ENCODE measurements at places on chromosomes 1 and 21. TPM values are rescaled to one million over a fixed set of nuclear protein-coding genes. Genes with fewer than 3 reads are reported as not detected.

The RORC gene
- not detected for total RNA-seq

The FLG2 gene
- total RNA-seq: not detected

The LIPI gene
- not detected for total RNA-seq

The AMY2A gene
- total RNA-seq: not detected

The ATAD3C gene
- total RNA-seq: 0.44 TPM

The LCE2A gene
- not detected for total RNA-seq

The LENEP gene
- not detected for total RNA-seq

The C1orf226 gene
- 2.7 TPM for total RNA-seq

The SLAMF7 gene
- total RNA-seq: not detected

The AMY1A gene
- not detected for total RNA-seq

The SPRR4 gene
- not detected for total RNA-seq

The ZBTB8A gene
- total RNA-seq: 11.5 TPM

The CD55 gene
- 2.7 TPM for total RNA-seq

The AMY1B gene
- total RNA-seq: not detected

The IL10 gene
- not detected for total RNA-seq

The RNU1-3 gene
- total RNA-seq: 2,650 TPM

The ANGPTL3 gene
- total RNA-seq: not detected

The IPP gene
- total RNA-seq: 21.9 TPM

The CFHR1 gene
- not detected for total RNA-seq

The THEMIS2 gene
- total RNA-seq: 3.7 TPM

The CFAP57 gene
- 0.24 TPM for total RNA-seq

The FGR gene
- total RNA-seq: not detected

The HRNR gene
- not detected for total RNA-seq

The SEC16B gene
- 0.76 TPM for total RNA-seq

The NADK gene
- 75.2 TPM for total RNA-seq

The ETV3 gene
- 27.7 TPM for total RNA-seq

The KCNJ15 gene
- total RNA-seq: 0.51 TPM

The RSPO1 gene
- total RNA-seq: not detected

The LCA5L gene
- 1.1 TPM for total RNA-seq

The DDAH1 gene
- total RNA-seq: 40.8 TPM

The SYPL2 gene
- 1.1 TPM for total RNA-seq

The NR5A2 gene
- not detected for total RNA-seq

The EFNA3 gene
- total RNA-seq: 2.1 TPM

The C1QTNF12 gene
- 3.8 TPM for total RNA-seq

The TFF2 gene
- total RNA-seq: not detected

The LRIF1 gene
- 12.1 TPM for total RNA-seq

The S100A7 gene
- not detected for total RNA-seq

The DMBX1 gene
- not detected for total RNA-seq

The AMIGO1 gene
- total RNA-seq: 5.2 TPM

The CD244 gene
- total RNA-seq: not detected

The NSUN4 gene
- 24.5 TPM for total RNA-seq

The CR1 gene
- total RNA-seq: not detected

The PM20D1 gene
- not detected for total RNA-seq

The BMP8A gene
- total RNA-seq: not detected

The REN gene
- not detected for total RNA-seq

The ADGRL4 gene
- total RNA-seq: 9.5 TPM

The PLCH2 gene
- total RNA-seq: 11.7 TPM
